ENCODE measurements at places on chromosomes 6 and 20. TPM values are rescaled to one million over a fixed set of nuclear protein-coding genes. Genes with fewer than 3 reads are reported as not detected.

The GPLD1 gene
- 0.14 TPM for total RNA-seq

The TTLL9 gene
- total RNA-seq: not detected

The ZSCAN23 gene
- total RNA-seq: 0.88 TPM

The HLA-DQA2 gene
- not detected for total RNA-seq

The HLA-DOA gene
- total RNA-seq: not detected

The IDH3B gene
- 98.4 TPM for total RNA-seq

The BTN1A1 gene
- not detected for total RNA-seq

The WRNIP1 gene
- 49.2 TPM for total RNA-seq

The PTK6 gene
- total RNA-seq: 0.14 TPM

The SMOC2 gene
- 0.22 TPM for total RNA-seq

The BCL2L1 gene
- total RNA-seq: 148 TPM

The NQO2 gene
- 39.0 TPM for total RNA-seq

The COL19A1 gene
- total RNA-seq: 1.9 TPM

The POPDC3 gene
- 2.0 TPM for total RNA-seq

The RBL1 gene
- total RNA-seq: 21.6 TPM

The RNF217 gene
- total RNA-seq: 21.4 TPM

The ATF6B gene
- total RNA-seq: 28.8 TPM

The MOCS1 gene
- total RNA-seq: 13.3 TPM

The BMP5 gene
- total RNA-seq: not detected

The SLPI gene
- not detected for total RNA-seq

The HSPA12B gene
- total RNA-seq: under 0.01 TPM

The C6orf163 gene
- 2.6 TPM for total RNA-seq

The PRKN gene
- not detected for total RNA-seq

The CDH4 gene
- 0.14 TPM for total RNA-seq

The NTSR1 gene
- total RNA-seq: 0.22 TPM

The C6orf141 gene
- total RNA-seq: 0.72 TPM

The BTNL2 gene
- not detected for total RNA-seq

The LY6G6D gene
- total RNA-seq: not detected

The SEMG1 gene
- total RNA-seq: not detected

The TPD52L1 gene
- 1.3 TPM for total RNA-seq

The ANKRD66 gene
- total RNA-seq: not detected

The GPR6 gene
- not detected for total RNA-seq

The LRRC73 gene
- 0.66 TPM for total RNA-seq

Data from placental pericyte (primary cell).